GDM1 (cell line): ENCODE measurements at places on chromosomes 1 and 21.
A peak's percentile ranks its signal among the peaks of the same experiment; 100 is the strongest.

- DNase-seq = no peak
These were observed 22.0 kb downstream of the PANK4 start for GRCh38 chr1:2504225-2504948.

- DNase-seq = peak; percentile 13
These were observed 182.1 kb downstream of the ETS2 start for GRCh38 chr21:38987633-38988508.

GRCh38 chr1:36458910-36459309 lies 5.3 kb downstream of the MRPS15 start:
- DNase-seq = peak; percentile 7

- no peak for DNase-seq
These were observed 165.9 kb downstream of the ACTL8 start for GRCh38 chr1:17920881-17921640.

DNA sequence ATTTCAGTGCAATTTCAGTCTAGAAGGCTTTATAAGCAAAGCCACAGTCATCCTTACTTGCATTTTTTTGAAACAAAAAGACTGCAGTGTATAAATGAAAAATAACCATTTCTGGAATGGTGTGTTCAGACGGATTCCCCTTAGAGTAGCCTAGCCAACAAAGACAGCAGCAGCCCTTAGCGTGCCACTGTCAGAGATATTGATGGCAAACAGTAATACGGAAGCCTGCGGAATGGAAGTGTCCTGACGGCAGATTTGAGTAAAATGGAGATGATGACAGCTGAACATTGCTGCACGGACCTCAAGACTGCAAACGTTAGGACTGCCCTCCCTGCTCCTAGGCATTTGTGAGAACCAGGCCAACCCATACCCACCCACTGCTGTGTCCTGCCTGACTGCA lies 54.7 kb downstream of the PDE9A start:
- DNase-seq = no peak

- DNase-seq = no peak
These were observed 749 bp upstream of the PEX11B start for GRCh38 chr1:145918992-145919939.

GRCh38 chr1:28890435-28890834 lies 23.9 kb upstream of the EPB41 start:
- DNase-seq = no peak

GRCh38 chr1:44239331-44239960 lies 26.2 kb downstream of the DMAP1 start:
- DNase-seq = peak; percentile 22

DNA sequence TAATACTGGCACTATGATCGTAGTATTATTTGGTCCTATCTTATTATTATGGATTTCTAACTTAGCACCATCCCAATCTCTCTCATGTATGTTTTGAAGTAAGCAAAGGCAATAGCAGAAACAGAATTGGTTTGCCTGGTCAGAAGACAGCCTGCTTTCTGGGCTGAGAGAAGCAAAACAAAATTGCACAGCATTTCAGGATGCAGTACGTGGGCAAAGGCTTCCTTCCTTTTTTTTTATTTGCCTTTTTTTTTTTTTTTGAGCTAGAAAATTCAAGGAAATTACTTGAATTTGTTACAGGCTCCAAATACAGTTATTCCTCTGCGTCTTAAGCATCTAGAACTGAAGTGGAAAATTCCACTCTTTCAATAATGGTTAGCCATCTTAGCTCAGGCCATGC lies 8.8 kb downstream of the CDA start:
- DNase-seq = peak; percentile 72

- DNase-seq = no peak
These were observed 162.4 kb upstream of the CACYBP start for GRCh38 chr1:174837386-174837785.

GRCh38 chr1:227885135-227885647 lies 62.5 kb downstream of the WNT9A start:
- no peak for DNase-seq

DNA sequence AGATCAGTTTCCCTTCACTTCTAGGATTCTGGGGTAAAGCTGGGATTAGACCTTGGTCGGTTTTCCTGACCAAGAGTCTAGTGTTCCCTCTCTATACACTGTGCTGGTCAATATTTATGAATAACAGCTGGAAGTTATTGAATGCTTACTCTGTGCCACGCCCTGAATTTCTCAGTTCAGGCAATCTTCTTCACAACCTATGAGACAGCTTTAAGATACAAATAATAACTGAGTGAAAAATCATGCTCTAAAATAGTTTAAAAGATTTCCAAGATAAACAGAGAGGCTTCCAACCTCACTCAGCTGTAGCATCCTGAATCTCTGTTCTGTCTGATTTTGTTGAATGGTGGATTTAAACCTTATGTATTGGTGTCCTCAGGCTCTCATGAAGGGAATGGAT lies 72.2 kb downstream of the GNG12 start:
- no peak for DNase-seq

DNA sequence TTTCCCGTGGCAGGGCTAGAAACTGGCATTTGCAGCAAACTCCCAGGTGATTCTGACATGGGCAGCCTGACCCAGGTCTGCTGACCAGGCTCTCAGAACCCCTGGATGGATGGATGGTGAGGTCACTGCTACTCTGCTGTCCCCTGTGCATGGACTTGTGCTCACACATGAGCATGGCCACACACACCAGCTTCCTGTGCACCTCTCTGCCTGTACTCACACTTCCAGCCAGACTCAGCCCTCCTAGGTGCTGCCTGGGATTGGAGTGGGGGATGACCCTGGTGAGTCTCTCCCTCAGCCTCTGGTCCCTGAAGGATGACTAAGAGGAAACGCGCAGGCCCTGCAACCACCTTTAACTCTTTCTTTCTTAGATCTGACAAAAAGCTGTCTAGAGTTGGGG lies 361.1 kb downstream of the HHAT start:
- DNase-seq = no peak

DNA sequence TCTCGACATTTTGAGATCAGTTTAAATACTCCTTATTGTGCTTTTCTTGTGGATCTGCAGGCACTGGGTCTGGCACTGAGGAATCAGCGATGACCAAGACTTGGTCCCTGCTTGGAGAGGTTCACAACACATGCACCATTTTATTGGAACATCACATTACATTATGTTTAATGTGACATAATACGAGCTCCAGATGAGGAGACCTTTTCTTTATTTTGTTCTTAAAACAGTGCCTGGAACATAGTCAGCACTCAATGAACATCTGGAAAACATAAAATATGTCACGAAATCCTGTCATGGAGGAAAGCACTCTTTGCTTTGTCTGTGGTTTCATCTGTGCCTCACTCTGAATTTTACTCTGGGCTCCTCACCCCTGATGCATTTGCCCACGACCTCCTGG lies 110.7 kb downstream of the ST6GALNAC3 start:
- DNase-seq = no peak

DNA sequence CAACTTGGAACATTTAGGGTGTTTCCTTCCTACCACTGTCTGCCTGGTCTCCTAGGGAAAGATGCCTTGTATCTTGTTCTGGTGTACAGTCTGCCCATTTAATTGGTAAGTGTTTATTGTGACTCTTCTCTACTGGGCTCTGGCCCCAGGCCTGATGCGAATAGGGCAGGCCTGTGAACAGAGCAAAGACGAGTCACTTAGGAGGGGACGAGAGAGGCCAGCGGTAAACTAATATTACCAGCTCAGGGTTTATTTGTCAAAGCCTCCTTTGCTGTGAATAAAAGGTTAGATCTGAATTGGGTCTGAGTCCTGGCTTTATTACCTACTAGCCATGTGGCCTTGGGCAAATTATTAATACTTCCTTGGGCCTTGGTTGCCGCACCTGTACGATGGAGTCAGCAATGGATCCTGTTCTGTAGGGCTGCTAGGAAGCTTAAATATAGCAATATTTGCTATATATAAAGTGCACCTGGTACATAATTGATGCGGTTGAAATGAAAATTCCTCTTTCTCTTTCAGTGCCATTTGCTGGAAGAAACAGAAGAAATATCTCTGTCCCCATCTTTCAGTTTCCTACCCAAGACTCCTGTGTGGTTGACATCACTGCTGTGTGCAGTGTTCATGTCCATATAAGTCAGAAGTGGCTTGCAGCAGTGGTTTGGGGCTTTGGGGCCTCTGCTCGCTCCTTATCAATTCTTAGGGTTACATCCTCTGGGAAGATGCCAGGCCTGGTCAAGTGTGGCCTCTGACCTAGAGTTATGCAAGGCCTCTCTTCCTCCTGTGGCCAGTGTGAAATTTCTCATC lies 32.4 kb downstream of the MAPKAPK2 start:
- DNase-seq = no peak

DNA sequence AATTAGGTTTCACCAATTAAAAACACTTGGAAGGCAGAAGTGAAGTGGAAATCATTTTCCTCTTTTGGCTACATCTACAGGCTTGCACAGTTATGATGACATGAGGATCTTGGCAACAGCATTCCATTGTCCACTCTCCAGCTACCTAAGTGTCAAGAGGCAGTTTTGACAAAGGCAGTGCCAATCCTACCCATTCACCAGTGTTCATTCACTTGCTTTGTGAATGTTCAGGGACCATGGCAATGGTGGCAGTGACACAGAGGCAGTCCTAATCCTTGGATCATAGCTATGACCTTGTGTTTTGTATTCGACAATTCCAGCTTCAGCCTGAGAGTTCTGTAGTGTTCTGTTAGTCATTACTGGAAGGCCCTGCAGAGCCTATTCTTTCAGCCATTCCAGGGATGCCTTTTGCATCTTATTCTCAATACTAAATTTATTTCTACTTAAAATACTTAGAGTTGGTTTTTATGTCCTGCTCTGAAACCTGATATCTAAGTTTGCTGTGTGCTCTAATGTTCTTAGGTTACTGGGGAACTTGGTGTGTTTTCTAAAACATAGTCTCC lies 36.7 kb downstream of the CRB1 start:
- no peak for DNase-seq

GRCh38 chr1:116852367-116852766 lies 57.3 kb upstream of the PTGFRN start:
- no peak for DNase-seq

- DNase-seq = no peak
These were observed 4.2 kb downstream of the RCAN3 start for GRCh38 chr1:24506691-24507381.

GRCh38 chr21:37878946-37879660 lies 37.2 kb downstream of the KCNJ6 start:
- no peak for DNase-seq

GRCh38 chr1:155202731-155203515 lies 4.8 kb downstream of the THBS3 start:
- no peak for DNase-seq

- no peak for DNase-seq
These were observed 154.5 kb downstream of the DENND1B start for GRCh38 chr1:197620714-197621163.
